ENCODE measurements at places on chromosomes 7 and 10.

GRCh38 chr10:4868357-4868657 is 42.3 kb downstream of the AKR1E2 start:
- DNase-seq: no peak

- no peak for DNase-seq
Observed at GRCh38 chr7:157791666-157792065, 454.9 kb downstream of the DNAJB6 start.

DNA sequence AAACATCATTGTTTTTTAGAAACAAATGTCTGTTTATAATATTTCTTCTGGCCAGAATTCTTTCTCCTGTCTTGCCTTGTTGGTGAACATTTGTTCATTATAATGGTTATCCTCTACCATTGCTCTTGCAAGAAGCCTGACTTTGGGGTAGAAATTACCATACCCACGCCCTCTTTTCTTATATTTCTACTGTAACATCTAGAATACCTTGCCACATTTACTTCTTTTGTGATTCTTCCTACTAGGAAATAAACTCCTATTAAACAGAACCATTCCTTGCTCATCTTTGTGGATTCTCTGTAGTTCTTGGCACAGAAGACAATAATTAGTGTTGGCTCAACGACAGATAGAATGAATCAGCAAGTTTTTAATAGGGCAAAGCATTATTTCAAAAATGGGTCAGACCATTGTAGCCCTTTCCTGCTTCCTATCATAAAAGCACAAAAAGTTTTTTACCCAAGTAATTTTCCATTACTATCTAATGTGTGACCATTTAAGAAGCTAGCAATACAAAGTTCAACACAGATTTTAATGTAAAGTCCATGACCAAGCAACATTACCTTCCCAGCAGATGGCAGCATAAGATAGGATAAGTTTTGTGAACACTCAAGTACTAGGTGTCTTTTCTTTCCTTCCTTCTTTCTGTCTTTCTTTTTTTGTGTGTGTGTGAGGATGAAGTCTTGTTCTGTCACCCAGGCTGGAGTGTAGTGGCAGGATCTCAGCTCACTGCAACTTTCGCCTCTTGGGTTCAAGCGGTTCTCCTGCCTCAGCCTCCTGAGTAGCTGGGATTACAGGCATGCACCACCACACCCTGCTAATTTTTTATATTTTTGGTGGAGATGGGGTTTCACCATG is 270.4 kb downstream of the HGF start:
- no peak for DNase-seq

DNA sequence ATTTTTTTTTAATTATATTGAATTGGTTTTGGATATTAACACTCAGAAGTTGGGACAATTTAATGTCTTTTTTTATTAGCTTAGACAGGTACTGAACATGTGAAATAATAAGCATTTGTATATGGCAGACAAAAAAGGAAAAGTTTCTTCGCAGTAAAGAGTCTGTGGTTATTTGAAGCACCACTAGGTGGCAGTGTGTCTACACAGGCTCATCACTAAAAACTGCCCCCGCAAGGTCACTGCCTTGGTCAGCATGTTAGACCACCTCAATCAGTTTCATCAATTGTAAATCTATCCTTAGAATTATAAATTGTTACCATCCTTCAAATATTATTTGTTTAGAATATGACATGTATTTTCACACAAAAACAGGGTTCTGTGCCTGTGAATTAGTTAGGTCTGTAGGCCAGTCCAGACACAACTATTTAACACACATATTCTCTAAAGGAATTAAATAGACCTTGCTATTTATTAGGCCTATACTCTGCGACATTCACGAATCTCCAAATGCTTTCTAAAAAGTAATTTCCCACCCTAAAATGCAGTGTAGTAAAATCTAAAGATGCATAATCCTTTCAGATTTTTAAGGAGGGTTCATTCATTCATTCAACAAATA is 17.0 kb downstream of the PNLIPRP3 start:
- no peak for DNase-seq

DNA sequence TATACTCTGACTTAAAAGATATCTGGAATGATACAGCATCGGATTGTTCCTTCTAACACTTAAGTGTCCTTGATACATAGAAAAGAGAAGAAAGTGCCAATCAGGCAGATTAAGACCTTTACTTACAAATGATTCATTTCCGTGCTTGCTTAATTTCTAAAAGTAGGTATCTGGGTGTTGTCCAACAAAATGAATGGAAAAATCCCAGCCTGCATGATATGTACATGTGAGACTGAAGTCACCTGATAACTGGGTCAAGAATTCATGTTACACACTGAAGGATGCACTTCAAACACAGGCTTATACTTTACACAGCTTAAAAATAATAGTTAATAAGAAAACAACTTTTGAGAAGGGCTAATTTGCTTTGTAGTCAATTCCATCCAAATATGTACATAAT is 25.2 kb upstream of the PLXDC2 start:
- no peak for DNase-seq

DNA sequence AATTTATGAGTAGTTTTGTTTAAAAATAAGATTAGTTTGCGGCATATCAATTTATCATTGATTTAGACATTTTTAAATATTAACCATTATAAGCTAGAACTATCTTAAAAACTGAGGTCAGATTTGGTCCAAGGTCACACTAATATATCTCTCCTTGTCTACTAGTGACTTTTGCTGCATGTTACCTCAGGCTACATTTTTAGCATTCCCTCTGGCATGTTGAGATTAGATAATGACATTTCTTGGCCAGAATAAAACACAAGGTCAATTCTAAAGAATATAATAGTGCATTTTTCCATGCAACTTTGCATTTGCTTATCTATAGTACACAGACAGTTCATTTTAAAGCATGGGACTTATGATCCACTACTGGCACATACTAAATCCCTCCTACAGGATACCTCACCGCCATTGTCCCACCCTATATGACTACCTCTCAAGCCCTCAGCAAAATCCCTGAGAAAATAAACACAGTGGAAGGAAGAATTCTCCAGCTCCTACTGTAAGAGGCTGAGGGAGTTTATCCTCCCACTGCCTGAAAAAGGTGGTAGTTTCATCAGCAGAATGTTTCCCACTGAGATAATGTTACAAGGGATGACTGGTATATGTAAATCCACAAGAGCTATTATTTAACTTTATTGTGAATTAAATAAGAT is 816.4 kb downstream of the GRM8 start:
- DNase-seq: no peak

DNA sequence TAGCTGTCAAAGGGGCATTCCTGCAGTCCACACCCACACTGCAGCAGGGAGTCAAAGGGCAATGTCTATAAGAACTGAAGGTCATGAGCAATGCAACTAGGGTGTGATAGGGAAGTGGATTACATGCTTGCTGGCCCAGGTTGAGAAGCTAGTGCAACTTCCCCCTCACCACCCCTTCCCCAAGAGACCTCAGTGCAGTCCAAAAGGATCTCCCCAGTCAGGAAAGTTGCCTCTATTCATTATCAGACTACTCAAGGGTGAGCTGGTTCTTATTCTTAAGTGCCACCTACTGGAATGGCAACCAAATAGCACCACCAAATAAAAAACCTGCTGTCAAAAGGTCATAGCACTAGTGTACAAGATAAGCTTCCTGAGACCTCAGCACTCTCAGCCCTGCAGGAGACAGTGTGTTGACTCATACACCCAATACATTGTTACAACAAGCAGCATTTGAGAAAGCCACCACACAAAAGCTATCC is 28.2 kb downstream of the MTERF1 start:
- DNase-seq: no peak

- DNase-seq: no peak
Observed at GRCh38 chr10:69400936-69401335, 15.8 kb downstream of the TACR2 start.

GRCh38 chr7:110973196-110973990 is 117.5 kb upstream of the LRRN3 start:
- no peak for DNase-seq

GRCh38 chr10:49457686-49458085 is 61.8 kb upstream of the DRGX start:
- DNase-seq: no peak

GRCh38 chr7:50088463-50089129 is 4.5 kb downstream of the ZPBP start:
- no peak for DNase-seq

GRCh38 chr7:90595801-90596670 is at the start of gene CDK14:
TSS of gene CDK14 (plus strand) at chr7:90596321. CDS start at chr7:90596628, 307 bp downstream.
- no peak for DNase-seq

- no peak for DNase-seq
Observed at GRCh38 chr7:129146237-129146979, 1.9 kb downstream of the TSPAN33 start.

DNA sequence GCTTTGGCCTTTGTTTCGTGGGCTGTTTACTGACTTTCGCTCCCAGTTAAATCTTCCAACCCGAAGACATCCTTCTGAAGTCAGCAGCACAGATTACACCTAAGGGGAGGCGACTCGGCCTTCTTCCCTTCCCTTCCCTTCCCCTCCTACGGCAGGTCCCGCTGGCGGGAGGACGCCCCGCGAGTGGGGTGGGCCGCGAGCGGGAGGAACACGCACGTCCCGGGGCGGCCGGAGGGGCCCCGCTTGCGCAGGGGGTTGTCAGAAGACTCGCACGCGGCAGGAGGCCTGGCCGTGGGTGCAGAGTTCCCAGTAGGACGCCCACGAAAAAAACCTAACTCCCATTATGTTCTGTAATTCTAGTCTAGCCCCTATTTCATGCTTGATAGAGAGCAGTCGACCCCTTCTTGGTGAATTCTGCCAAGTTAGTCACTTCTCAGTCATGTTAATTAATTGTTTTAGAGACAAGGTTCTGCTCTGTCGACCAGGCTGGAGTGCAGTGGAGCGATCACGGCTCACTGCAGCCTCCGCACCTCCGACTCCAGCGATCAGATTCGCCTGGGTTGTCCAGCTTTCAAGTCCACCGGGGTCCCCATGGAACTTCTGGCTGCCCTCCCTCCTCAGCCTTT is 19.2 kb upstream of the ZNF32 start:
- no peak for DNase-seq

DNA sequence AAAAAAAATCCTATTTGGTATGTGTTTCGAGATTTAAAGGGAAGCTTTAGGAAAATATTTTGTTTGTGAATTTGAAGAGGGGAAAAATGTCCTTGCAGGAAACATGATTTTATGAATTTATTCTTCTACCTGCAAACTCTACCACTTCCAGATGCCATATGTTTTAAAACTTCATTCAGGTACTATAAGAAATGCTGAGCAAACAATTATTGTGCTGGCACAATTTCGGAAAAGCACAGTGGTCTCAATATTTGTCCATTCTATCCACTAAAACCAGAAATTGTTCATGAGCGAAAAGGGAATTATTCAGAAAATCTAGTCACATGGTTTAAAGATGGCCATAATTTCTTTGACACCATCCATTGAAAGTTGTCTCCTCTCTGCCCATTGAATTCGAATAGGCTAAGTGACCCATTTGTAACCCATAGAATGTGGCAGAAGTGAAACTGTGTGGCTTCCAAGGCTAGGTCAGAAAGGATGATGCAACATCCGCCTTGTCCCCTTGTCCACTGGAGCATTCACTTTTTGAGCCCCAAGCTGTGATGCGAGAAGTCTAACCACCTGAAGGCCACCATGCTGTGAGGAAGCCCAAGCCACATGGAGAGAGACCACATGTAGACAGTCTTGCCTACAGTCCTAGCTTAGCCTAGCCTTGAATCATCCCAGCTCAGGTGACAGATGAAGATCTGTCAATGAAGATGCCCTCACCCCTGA is 189.8 kb upstream of the PRKCQ start:
- DNase-seq: no peak

DNA sequence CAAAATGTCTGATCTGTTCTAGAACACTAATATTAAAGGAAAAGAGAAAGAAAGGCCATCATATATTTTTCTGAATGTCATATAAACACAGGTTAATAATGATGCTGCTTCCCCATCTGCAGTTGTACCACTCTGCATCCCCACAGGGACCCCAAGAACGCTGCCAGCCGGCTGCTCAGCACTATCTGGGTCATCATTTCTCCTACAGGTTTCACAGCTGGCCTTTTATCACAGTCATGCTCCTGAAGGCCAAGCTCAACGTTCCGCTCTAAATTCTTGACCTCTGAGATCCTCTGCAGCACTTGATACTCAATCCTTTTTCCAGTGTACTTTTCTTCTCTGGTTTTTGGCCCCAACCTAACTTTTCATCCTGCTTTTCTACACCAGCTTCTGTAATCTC is 4.8 kb downstream of the IDI1 start:
- no peak for DNase-seq

GRCh38 chr10:44906486-44906885 is 4.7 kb upstream of the TMEM72 start:
- no peak for DNase-seq

DNA sequence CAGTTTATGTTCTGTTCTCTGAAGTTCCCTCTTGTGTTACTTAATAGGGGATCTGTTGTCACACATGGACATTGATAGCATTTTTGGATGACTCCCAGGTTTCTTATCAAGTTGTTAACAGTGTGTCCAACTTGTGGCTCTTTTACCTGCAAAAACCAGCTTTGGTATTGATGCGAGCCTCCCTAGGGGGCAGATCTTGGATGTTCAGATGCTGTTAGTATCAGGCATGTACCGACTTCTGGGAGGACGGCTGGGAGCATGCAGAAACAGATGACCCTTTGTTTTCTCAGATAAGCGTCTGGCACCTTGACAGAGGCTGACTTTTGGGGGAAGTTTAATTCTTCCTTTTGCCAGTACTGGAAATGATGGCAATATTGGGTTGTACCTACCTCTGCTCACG is 2.2 kb downstream of the PLPP4 start:
- DNase-seq: no peak

GRCh38 chr7:138483531-138483930 is 23.5 kb downstream of the TRIM24 start:
- DNase-seq: no peak

- no peak for DNase-seq
Observed at GRCh38 chr7:94311515-94311914, 83.2 kb upstream of the COL1A2 start.

DNA sequence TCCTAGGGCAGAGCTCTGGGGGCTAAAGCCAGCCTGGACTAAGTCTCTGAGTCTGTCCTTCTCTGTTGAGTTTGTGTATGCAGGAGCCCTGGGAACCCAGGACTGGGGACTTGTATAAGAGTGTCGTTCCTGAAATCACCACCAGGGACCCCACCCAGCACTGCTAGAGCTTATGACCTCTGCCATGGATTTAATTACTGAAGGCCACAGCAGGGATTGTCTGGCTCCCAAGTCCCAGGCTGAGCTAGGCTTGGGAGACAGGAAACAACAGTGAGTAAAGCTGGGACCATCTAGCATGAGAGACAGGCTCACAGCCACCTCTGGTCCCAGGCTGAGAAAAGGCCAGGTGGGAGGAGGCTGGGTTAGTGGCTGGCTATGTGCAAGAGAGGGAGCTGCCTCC is 1.4 kb upstream of the TSPAN15 start:
- DNase-seq: peak; percentile 24

- no peak for DNase-seq
Observed at GRCh38 chr10:121216721-121217181, 365.6 kb downstream of the WDR11 start.

- DNase-seq: no peak
Observed at GRCh38 chr10:132132421-132132841, 54.3 kb upstream of the DPYSL4 start.

DNA sequence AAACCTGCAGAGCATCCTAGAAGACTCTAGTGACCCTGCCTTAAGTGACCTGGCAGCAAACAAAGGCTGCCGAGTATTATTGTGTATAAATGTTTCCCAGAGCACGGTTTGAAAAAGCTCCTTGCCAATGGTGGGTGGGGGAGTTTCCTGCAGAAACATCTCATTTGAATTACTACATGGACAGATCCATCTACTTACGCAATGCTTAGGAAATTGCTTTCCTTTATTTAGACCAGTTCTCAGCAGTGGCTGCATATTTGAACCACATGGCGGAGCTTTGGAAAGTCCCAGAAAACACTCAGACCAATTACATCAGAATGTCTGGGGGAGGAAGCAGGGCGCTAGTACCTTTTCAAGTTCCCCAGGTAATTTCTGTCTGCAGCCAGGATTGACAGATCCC is 560.9 kb downstream of the SDK1 start:
- DNase-seq: no peak
